Activated T-cell treated with anti-CD3 and anti-CD28 coated beads, Interleukin-2, amount 50 U/mL, for 48 hours (primary cell): ENCODE measurements at places on chromosomes 7 and 10.

DNA sequence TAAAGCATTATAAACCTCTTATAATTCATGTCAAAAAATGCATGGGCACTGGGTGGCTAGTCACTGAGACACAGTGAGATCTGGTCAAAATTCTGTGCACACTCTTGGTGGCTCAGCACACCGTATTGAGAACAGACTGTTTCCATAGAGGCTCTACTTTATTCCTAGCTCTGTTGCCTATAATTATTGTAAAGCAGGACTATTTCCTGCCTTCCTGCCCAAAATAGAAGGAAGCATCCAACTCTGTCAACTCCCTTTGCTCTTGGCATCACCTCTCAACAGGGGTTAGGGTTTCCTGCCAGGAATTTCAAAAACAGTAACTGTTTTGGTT, 45.1 kb downstream of the PTN start:
- DNase-seq = no peak

GRCh38 chr10:49844775-49845595, 82.9 kb upstream of the OGDHL start:
- DNase-seq = no peak

- DNase-seq = no peak
Measured at GRCh38 chr7:151047976-151048815, at the start of gene ASIC3. ASIC3 (plus strand) TSS chr7:151048531; CDS start chr7:151048886, 355 bp downstream.

DNA sequence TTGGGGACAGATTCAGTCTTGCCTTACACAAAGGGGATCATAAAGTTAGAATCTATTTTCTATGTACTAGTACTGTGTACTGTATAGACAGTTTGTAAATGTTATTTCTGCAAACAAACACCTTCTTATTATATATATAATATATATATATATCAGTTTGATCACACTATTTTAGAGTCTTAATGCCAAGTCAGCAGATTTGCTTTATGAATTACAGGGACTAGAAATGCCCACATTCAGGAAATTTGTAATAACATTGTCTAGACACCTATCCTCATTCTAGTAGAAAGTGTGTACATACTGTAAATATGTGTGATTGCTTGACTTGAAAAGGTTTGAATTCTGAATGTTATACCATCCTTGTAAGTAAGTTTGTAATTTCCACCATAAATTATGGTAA, 111.2 kb downstream of the NSUN6 start:
- DNase-seq = no peak

DNA sequence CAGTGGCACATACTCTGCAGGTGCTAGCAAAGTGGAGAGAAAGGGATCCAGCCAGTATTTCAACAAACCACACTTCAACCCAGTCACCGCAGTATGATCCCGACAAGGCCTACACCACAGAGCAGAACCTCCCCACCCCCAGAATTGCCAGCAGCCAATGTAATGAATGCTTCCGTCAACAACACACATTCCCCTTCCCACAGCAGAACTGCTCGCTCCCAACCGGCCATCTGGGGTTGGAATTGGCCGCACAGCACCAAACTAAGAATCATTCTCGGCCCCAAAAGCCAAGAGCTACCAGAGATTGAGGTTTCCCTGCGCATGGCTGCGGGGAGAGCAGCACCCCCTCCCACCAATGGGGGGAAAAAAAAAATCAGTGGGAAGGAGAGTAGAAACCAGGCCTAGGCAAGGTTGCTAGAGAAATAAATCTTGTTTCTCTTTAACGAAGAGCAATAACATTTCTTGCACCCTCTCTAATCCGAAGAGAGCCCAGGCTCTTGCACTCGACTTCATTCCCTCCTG, 1.1 kb downstream of the WASL start:
- DNase-seq = peak; percentile 43

DNA sequence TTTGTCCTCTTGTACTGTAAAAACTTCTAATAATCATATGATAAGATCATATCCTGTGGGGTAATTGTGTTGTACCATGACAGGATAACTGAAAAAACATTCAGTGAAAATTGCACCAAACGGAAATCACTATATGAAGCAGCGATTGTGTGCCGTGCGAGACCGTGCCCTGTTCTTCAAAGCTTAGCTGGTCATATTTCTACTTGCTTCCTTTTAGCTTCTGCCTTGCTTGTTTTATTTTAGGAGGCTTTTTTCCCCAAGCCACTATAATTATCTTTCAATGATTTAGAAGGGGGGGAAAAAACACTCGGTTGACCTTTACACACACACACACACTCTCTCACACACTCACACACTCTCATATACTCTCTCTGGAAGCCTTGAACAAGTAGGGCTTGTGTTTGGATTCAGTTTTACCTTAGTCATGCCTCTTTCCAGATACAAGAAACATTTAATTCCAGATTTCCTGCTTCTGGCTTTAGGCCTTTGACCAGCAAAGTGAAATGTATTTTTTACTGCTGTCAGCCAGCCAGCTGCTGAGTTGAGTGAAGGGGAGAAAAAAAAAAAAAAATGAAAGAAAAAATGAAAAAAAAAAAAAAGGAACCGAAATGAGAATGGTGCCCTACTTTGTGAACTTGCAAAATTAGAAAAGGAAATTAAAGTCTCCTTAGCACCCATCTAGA, 181.4 kb downstream of the ARID5B start:
- DNase-seq = no peak

- DNase-seq = no peak
Measured at GRCh38 chr10:113922787-113923570, 68.5 kb downstream of the NHLRC2 start.

DNA sequence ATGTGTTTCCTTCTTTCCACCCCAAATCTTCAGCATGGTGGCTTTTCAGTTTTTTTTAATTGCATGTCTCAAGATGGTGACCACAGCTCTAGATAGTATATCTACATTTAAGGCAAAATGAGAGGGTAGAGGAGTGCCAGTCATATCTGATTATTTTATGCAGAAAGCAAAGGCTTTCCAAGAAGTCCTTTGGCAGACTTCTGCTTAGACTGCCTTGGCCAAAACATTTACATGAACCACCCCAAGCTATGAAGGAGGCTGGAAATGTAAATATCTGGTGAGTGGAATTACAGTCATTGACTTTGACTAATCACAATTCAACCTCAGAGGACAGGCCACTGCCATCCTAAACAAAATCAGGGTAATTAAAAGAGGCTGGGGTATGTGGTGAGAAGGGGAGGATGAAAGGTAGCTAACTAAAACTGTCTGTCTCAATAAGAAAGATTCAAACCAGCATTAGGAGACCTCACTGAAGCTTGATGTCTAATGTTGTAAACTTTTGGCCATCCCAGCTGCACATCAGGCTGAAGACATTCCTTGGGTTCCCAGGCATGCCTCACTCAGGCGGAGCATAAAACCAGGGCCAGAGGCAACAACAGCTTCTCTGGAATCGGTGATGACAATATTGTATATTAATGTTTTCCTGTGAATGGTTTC, 53.4 kb downstream of the PPP1R3C start:
- DNase-seq = no peak

DNA sequence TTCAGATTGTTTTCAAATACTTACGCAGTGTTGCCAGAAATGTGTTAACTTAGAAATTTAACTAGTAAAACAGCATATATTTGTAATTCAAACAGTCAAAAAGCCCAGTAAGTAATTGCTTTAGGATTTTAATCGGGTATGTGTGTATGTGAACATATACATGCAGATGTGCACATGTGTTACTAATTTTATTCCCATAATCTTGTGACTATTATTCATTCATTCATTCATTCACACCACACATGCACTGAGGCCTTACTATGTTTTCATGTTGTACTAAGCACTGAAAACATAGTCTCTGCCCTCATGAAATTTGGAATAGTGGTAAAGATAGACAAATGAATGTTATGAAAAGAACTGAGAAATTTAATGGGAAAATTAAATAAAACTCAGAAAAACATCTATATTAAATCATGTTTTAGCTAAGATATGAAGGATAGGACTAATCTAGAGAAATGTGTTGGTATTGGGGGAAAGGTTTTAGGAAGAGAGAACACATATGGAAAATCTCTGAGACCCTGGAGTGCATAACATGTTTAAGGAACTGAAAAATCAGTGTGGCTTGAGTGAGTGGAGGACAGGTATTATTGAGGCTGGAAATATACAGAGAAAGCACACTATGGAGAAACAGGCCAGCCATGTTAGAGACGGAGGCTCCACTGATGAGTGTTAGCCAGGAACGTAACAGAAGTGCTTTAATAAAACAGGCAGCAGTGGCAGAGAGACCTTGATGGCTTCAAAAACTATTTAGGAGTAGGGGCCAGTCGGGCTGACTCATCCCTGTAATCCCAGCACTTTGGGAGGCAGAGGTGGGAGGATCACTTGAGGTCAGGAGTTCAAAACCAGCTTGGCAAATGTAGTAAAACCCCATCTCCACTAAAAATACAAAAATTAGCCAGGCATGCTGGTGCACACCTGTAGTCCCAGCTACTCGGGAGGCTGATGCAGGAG, 80.3 kb downstream of the HDAC9 start:
- DNase-seq = no peak

DNA sequence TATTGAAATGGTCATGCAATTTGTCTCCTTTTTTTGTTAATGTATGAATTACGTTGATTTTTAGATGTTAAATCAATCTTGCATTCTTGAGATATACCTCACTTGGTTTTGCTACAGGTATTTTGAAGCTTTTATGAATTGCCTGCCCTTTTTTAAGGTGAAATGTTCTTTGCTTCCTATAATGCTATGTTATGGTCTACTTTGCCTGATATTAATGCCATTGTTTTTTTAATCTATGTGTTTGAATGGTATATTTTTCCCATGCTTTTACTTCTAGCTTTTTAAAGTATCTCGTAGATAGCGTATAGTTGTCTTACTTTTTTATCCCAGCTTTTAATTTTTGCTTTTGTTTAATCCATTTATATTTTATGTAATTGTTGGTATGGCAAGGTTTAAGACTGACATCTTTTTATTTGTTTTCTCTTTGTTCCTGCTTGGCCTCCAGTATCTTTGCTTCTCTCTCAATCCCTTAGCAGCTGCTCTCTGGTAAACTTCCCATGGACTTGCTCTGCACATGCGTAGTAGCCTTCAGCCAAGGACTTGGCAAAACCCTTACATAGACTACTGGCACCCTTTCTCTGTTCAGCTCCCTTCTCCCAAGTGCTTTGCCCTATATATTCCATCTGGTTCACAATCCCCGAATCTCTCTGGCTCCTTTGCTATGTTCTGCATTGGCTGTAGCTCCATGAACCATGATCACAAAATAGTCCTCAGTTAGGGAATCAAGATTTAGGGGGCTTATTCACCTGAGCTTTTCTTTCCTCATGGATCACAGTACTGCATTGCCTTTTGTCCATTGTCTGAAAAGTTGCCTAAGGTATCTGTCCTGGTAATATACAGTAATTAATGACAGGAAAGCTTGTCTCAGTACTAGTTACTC, 8.4 kb downstream of the TRIM24 start:
- no peak for DNase-seq

DNA sequence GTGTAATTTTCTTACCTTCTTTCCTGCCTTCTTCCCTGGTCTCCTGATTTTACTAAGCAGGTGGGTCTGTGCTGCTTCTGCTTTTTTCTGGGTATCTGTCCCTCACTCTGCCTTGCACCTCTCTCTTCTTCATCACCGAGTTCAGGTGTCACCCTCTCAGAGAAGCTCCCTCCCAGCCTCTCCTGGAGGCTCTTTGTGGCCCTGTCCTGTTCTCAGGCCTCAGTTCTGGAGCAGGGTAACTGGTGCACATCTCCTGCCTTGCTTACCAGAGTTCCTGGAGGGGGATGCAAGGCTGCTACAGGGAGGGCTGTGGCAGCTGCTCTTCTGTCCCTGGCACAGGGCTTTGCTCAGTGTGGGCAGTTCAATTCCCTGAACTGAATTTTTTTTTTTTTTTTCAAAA, 66.1 kb downstream of the RBM33 start:
- no peak for DNase-seq

DNA sequence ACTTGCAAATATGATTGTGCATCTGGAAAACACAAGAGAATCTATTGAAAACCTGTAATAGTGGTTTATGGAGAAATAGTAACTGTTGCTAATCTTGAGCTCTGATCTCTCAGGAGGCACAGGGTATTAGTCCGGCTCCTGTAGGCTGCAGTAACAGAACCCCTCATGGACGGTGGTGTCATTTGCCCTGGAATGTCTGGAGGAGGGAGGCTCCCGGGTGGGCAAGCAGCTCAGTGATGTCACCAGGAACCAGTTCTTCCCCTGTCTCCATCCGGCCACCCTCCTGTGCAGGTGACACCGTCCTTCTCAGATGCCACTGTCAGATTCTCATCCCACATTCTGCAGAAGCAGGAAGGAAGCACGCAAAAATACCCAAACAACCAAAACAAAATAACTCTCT, 29.3 kb downstream of the INPP5A start:
- no peak for DNase-seq

DNA sequence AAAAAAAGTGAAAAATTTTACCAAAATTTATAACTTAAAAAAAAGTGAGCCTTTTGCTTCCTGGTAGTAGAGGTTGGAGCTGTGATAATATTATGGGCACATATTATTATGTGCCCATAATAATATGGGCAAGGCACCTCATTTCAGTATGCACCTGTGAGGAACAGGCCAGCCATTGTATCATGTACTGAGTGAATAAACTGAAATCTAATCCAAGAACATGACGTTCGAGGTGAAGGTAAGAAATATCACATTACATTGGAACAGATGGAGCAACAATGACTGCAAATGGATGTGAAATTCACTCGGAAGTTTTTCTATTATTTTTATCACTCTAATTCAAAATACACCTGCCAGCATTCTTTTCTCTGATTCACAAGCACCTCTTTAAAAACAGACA, 216.0 kb downstream of the KLF6 start:
- no peak for DNase-seq

DNA sequence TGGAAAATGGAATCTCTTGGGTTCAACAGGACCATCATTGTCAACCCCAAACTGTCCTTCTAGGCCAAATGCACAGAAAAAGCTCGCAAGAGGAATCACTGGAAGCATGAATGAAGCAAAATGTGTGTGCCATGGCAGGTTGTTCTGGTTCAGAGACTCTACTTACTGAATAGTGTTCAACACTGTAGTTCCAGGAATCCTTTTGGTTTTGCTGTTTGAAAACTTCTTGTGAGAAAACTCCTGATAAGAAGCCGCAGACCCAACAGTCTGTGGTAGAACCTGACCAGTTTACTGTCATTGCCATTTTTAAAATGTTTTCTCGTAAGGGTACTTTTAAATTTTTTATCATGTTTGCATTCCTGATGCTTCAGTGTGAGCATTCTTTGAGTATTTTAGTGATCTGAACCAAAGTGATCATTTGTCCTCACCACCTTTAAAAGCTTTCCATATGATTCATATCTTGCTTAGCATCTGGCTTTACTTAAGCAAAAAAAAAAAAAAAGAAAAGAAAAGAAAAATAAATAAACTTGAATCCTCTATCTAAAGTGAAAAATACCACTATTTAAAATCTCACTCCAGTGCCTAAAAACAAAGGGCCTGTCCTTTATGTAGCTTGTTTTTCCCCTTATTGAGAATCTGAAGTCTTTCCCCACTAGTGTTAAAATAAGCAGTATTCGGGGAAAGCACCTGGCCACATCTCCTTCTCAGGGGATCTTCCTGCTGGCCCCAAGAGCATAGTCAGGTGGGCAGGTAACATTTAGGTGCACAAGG, 92.4 kb downstream of the WNT2 start:
- DNase-seq = no peak
